RPMI7951 (cell line): ENCODE measurements at places on chromosomes 2 and 18. TPM values are rescaled to one million over a fixed set of nuclear protein-coding genes. Genes with fewer than 3 reads are reported as not detected.

GRCh38 chr2:130851624-130852382 is 15.1 kb downstream of the ARHGEF4 start:
- no peak for DNase-seq

The RIT2 gene
- total RNA-seq = not detected in 2 replicates

The LHCGR gene
- not detected in 2 replicates for total RNA-seq

The VIT gene
- total RNA-seq = 0.88 and 2.9 TPM in 2 replicates

DNA sequence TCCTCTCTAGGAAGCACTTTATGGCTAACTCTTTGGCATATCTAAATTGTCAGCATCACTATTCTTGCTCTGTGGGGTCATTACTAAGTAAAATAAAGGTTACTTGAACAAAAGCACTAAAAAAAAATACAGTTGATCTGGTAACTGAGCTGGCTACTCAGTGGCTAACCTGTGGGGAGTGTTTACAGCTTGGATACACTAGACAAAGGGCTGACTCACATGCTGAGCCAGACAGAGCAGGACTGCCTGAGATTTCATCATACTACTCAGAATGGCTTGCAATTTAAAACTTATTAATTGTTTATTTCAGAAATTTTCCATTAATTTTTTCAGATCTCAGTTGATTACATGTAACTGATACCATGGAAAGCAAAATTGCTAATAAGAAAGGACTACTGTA is 1690.4 kb upstream of the SLC39A10 start:
- DNase-seq = peak; percentile 14

The PID1 gene
- total RNA-seq = 15.9 and 23.8 TPM in 2 replicates

DNA sequence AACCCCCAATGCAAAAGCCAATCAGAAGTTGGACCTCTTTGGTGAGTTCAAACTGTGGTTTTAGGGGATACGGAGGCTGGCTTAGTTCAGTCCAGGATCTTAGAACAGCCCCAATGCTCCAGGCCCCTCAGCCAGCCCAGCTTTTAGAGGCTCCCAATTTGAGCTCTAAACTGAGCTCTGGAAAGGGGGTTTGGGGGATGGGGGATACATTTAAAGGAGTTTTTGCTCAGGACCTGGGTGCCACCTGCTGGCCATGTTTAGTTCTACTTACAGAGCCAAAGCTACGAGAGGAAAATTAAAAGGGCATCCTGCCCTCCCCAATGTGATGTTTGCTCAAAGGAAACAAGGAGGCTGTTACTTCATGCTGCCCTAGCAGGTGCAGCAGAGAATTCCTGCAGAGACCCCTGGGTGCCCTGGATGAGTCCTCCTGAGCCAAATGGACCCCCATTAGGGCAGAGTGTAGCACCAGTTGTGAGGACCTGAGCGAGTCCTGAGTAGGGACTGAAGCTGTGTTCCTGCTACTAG is 15.9 kb upstream of the TMEM214 start:
- DNase-seq = peak; percentile 71

DNA sequence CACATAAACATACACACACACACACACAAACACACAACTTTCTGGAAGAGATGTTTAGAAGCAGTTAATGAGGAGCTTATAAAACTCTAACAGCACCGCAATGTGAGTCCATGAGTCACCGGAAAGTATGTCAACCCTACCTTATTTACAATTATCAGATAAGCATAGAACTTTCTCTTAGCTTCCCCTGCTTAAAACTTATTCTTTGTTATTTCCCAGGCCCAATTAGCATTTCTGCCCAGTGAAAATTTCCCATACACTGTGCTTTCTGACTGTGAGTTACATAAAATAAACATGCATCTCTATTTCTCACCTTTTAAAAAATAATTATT is 737.6 kb downstream of the LRP1B start:
- DNase-seq = no peak

GRCh38 chr2:231928901-231929725 is 2.9 kb upstream of the NPPC start:
- DNase-seq = no peak

The NT5C1B gene
- total RNA-seq = not detected in 2 replicates

GRCh38 chr2:205768815-205769494 is 86.7 kb downstream of the NRP2 start:
- peak; percentile 78 for DNase-seq

- DNase-seq = no peak
These were observed 470.6 kb downstream of the LRP1B start for GRCh38 chr2:141660232-141660631.

The ELOA2 gene
- total RNA-seq = not detected in 2 replicates

DNA sequence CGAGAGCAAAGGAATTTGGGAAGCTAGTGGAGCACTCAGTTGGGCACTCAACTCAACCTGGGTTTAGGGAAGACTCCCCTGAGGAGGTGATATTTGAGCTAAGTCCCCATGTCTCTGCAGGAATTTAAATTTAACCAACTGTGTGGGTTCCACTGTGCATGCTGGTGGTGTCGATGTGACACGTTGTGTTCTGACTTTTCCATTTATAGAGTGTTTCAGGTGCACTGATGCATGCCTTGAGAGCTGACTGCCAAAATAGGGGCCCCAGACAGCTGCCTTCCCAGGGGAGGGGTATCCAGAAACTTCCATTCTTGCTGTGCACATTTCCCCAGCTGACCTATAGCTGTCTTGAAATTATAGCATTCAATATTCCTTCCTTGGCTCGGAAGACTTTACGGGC is 63.7 kb upstream of the BCL2L11 start:
- no peak for DNase-seq

GRCh38 chr2:127423478-127423843 is 5.2 kb downstream of the PROC start:
- DNase-seq = no peak

- DNase-seq = peak; percentile 46
These were observed 416.0 kb upstream of the HS6ST1 start for GRCh38 chr2:128734521-128735295.

DNA sequence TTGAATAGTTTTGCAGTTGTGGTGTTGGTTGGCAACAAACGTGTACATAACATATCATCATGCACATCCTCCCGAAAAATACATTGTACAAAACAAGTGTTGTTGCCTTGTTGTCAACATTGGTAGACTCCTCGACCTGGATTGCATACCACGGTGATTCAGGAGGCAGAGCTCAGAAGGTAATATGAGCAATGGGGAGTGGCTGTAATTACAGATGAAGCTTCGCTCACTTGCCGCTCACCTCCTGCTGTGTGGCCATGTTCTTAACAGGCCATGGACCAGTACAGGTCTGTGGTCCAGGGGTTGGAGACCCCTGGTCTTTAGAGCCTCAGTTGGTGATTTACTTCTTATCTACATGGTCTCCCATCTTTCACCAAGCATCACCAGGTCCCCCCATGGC is 1423.2 kb upstream of the NXPH2 start:
- no peak for DNase-seq

The GPAT2 gene
- not detected in 2 replicates for total RNA-seq
